Fibroblast of skin of right quadriceps (primary cell): ENCODE measurements at places on chromosomes 2 and 18.

- no peak for DNase-seq
Observed at GRCh38 chr2:104312684-104313083, 541.2 kb upstream of the POU3F3 start.

DNA sequence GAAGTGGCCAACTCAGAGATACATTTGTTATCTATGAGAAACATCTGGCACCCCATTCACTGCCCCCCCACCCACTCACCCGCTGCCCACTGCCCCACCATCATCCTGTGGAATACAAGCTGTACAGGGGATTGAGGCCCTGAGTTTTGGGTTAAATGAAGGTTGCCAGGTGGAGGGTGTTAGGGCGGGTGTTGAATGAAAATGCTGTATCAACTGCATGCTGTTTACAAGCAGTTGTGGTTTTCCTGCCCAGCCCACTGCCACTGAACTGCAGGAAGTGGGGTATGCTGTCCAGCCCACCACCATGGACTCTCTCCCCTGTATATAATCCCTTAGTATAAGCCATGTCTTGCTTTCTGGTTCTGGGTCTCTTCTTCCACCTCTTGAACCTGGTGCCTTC, 481.9 kb downstream of the METTL4 start:
- no peak for DNase-seq

GRCh38 chr2:113213061-113213930, 39.5 kb downstream of the PSD4 start:
- no peak for DNase-seq

DNA sequence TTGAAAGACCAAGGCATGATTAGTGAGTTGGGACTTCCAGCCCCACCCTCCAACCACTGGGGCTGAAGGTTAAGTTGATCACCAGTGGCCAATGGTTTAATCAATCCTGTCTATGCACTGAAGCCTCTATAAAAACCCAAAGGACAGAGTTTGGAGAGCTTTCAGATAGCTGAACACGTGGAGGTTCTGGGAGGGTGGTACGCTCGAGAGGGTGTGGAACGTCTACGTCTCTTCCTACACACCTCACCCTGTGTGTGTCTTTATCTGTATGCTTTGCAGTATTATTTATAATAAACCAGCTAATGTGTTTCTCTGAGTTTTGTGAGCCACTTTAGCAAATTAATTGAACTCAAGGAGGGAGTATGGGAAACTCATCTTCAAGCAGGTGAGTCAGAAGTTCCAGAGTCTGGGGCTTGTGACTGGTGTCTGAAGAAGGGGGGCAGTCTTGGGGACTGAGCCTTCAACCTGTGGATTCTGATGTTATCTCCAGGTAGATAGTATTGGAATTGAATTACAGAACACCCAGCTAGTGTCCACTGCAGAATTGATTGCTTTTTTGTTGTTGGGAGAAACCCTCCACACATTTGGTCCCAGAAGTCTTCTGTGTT, 20.3 kb downstream of the ACTR3 start:
- no peak for DNase-seq

DNA sequence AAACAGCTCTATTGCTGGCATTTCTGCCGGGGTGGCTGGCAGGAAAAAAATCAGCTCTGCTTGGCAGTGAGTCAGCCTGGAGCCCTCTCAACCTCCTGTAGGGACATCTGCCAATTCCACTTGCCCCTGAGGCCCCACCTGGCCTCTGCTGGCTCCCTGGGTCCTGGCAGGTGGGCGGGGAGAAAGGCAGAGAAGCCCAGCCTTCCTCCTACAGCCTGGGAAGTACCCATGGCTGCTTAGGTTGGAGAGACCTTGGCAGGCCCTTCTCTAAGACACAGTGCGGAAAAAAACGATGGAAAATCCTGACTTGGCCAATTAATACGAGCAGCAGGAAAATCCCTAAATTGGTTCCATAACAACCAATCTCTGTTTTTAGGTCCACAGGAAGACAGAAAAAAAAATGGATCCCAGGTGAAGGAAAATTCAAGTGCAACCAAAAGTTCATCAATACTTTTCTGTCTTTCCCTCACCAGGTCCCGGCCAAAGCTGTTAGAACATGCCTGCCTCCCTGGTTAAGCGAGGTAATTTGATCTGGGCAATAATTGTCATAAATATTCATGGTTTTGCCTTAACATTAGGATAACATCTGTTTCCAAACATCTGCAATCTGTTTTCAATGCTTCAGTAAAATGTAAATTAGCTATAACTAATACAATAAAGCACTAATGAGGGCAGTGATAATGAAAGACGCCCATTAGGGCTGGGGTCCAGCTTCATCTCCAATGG, 245.9 kb downstream of the TFCP2L1 start:
- no peak for DNase-seq

- no peak for DNase-seq
Observed at GRCh38 chr2:53150146-53150545, 617.5 kb upstream of the CHAC2 start.

- no peak for DNase-seq
Observed at GRCh38 chr2:220057916-220058315, 430.5 kb downstream of the SLC4A3 start.

DNA sequence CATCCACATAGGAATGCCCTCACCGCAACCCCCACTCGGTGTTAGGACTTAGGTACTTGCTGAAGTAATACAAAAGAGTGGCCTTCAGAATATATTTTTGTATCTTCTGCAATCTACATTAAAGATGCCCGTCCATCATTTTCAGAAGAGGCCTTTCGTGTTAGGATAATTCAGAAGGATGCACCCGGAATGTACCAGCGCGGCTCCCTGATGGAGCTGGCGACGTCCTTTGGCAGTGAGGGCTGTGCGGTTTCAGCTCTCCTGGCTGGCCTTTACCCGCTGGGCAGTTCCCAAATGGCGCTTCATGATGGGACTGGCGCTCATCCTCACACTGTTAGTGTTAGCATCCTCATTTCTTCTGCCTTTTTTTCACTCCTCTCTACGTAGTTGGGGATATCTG, 15.3 kb downstream of the TWIST2 start:
- peak; percentile 21 for DNase-seq

DNA sequence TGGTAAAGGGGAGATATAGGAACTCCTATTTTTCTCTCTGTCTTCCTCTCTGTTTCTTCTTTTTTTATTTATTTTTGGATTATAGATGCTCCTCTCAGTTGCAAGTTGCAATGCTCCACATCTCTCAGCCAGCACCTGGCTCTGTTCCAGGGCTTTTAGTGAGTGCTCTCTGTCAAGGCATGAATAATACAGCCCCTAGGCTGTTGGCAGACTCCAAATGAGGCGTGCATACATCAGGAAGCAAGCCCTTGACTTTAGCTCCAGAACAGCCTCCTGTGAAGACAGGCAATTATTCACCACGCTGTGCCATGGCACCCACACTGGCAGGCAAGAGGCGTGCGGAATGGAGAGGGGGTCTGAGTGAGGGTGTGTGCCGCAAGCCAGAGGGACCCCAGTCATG, 228.1 kb upstream of the PXDN start:
- peak; percentile 69 for DNase-seq

- DNase-seq, result peak; percentile 6
Observed at GRCh38 chr18:77346208-77346810, 96.7 kb downstream of the GALR1 start.

DNA sequence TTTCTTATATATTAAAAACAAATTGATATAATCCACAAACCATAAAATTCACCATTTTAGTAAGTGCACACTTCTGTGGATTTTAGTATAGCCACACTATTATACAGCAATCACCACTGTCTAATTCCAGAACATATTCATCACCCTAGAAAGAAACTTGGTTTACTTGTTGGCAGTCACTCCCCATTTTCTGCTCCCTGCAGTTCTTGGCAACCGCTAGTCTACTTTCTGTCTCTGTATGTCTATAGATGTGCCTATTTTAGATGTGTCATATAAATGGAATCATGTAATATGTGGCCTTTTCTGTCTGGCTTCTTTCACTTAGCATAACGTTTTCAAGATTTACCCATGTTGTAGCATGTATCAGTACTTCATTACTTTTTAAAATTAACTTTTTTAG, 5.7 kb downstream of the CKAP2L start:
- DNase-seq, result no peak

DNA sequence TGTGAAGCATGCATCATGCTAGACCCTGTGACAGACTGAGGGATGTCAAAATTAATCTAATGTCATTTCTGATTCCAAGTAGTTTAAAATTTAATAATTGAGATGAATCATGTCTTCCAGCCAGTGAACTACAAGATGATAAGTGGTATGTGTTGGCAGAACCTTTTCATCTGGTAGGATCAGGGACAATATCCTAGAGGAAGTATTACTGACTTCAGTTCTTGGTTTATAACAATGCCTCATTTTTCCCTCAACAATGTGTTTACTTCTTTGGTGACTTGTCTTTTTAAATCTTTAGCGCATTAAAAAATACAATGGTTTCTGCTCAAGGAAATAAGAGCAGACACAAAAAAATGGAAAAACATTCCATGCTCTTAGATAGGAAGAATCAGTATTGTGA, 69.4 kb downstream of the ARHGAP28 start:
- DNase-seq, result no peak

GRCh38 chr2:74425523-74425922, 4.0 kb downstream of the WDR54 start:
- DNase-seq, result no peak

GRCh38 chr2:203783496-203784203, 77.2 kb downstream of the CD28 start:
- peak; percentile 92 for DNase-seq

- DNase-seq, result no peak
Observed at GRCh38 chr2:21658907-21659477, 535.2 kb downstream of the TDRD15 start.

DNA sequence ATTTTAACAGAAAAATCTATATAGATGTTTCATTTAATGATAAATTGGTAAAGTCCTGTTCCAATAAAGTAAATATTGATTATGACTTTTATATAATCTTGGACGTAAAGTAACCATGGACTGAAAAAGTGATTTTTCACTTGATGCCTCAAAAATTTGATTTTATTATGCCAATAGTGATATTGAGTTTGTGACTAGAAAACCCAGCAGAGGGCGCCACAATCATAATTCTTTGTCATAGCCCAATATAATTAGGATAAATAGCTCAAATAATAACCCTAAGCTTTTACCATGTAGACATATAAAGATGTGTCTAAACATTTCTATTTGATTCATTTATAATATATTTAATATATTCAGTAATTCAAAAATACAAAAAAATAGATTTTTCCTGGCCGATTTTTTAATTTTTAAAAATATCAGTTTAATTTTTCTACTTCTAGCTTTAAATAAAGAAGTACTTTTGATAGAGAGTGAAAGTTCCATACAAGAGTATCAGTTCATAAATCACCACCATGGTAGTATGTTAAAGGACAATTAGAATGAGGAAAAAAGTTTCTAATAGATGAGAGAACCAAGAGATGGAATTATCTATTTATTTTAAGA, 30.7 kb downstream of the CAMKMT start:
- DNase-seq, result peak; percentile 23

GRCh38 chr2:5353565-5353964, 338.6 kb upstream of the SOX11 start:
- DNase-seq, result no peak

GRCh38 chr2:113167115-113167932, 6.4 kb upstream of the PSD4 start:
- no peak for DNase-seq

GRCh38 chr2:137846993-137847392, 117.3 kb upstream of the HNMT start:
- DNase-seq, result no peak

DNA sequence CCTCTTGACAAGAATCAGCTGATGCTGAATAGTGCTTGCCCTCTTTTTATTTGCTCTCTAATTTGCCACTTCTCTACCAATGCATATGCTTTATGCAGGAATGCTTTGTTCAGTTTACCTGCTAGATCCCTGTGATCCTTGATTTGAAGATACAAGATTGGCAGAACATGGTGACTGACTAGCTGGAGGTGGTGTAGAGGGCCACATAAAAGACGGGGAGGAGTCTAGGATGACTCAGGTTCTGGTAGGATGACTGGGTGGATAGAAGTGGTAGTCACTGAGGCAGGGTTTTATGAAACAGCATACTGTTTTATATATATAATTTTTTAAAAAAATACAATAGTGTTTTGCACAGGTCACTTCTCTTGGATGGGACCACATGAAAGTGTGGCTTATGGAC, 6.3 kb upstream of the ADGRF3 start:
- no peak for DNase-seq

DNA sequence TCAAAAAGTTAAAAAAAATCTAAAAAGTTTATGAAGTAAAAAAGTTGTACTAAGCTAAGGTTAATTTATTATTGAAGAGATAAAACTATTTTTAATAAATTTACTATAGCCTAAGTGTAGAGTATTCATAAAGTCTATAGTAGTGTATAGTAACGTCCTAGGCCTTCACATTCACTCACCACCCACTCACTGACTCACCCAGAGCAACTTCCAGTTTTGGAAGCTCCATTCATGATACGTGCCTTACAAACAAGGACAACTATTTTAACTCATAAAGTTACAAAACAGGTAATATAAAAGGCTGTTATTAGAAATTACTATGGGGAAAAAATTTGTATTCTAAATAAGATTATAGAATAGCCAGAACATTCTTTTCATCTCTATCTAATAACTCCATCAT, 158.9 kb upstream of the FN1 start:
- DNase-seq, result peak; percentile 52

DNA sequence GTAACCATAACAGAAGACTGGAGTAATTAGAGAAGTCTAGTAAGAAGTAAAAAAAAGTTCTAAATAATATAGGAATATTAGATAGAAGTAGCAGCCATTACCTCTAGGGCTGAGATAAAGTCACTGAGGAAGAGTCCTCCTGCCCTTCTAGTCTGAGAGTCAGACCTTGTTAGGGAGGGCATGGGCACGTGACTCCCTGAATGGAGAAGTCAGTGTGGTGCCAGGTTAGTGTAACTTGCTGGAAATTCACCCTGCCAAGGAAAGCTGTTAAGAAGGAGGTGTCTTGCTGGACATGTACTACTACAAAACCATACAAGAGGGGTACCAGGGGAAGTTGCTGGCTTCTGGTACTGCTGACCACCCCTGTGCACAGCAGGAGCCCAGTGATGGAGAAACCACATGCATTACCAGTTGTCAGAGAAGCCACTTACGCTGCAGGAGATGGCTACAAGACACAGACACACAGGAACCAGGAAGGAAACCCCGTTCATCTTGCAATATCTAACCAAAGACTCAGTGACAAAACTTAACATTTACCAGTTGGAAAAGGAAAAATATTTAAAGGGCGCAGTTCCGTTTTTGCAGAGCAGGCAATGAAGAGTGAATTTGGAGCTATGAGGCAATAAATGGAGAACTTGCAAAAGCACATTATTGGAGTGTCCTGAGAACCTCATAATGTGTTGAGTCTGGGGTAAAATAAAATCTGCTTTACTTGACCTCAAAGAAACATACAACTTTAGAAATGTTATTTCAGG, 77.2 kb upstream of the TLK1 start:
- no peak for DNase-seq

- no peak for DNase-seq
Observed at GRCh38 chr18:78565240-78565639, 414.4 kb upstream of the SALL3 start.

DNA sequence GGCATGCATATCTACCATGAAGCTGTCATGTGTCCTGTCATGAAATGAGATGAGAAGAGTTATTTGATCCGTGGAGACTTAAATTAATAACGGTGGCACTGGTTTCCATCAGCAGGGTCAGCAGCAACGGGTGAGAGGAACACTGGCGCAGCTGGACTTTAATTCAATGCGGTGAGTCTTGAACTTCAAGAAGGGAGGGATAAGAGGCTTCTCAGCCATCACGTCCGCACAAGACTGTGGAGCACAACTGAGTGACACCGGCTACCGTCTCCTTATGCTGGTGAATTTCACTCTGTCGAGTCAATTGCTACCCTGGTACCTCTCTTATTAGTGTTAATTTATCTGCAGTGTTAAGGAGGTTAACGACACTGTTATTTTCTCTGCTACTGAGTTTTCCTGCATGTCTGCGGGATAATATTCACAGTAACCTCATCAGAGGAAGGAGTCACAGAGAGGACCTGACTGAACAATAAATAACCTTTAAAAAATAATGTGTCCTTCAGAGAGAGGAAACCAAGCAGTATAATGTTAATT, 236.8 kb downstream of the EPHA4 start:
- no peak for DNase-seq
